ENCODE measurements at places on chromosomes 11 and 22. TPM values are rescaled to one million over a fixed set of nuclear protein-coding genes. Genes with fewer than 3 reads are reported as not detected.

FXYD2 gene
- polyA plus RNA-seq, result 0.43 TPM

GRCh38 chr11:44564166-44564565 lies 1.3 kb upstream of the CD82 start:
- no peak for DNase-seq

- no peak for DNase-seq
Measured at GRCh38 chr11:76638270-76639197, 32.0 kb downstream of the LRRC32 start.

DNA sequence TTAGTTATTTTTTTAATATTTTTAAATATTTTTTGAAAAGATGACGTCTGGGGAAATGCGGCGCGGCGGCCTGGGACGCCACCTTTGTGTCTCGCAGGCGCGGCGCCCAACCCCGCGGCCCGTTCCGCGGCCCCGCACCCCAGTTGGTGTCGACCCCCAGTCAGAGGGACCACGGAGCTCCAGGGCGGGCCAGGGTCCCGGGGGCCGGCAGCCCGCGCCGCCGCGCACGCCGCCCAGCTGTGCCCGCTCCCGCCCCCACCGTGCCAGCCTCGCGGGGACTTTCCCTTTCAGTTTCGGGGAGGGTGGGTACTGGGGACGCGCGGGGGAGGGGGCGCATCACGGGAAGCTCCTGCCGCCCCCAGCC lies 1.6 kb downstream of the CCND1 start:
- DNase-seq, result no peak

FAM180B gene
- not detected for polyA plus RNA-seq

GRCh38 chr11:66359662-66360087 lies 11.9 kb downstream of the SLC29A2 start:
- no peak for DNase-seq

DNA sequence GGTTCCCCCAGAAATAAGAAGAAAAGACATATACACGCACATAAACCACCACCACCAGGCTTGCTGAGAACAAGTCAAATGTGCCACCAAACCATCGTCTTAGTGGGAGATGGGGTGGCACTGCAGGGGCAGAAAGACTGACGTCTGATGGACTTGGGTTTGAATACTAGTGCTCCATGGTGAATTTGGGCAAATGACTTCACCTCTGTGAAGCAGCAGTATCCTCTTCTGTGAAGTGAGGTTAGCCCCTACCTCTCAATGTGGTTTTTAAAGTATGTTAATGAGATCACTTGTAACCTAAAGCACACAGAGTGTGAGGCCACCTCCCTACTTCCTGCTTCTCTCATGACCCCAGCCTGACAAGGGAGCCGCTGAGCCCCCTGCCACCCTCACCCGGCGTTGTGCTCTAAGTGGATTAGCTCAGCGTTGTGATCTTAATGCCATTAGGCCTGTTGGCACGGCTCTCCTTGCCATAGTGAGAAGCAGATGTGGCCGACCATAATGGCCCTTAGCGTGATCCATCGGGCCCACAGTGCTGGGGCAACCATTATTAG lies 14.4 kb downstream of the ZBTB16 start:
- no peak for DNase-seq

DNA sequence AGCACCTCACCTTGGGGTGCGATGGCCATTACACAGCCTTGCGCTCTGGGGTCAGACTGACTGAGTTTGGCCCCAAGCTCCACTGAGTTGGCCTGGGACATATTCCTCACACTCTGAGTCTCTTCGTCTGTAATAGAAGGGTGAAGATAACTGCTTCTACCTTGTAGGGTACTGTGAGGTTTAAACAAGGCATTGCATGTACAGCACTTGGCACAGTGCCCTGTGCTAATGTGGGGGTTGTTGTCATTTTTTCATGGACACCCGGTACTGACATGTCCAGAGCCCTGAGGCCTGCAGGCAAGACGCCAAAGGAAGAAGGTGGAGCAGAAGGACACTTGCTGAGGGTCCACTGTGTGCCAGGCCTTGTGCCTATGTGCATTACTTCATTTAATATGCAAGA lies 50.7 kb downstream of the OTOG start:
- DNase-seq, result no peak

DNA sequence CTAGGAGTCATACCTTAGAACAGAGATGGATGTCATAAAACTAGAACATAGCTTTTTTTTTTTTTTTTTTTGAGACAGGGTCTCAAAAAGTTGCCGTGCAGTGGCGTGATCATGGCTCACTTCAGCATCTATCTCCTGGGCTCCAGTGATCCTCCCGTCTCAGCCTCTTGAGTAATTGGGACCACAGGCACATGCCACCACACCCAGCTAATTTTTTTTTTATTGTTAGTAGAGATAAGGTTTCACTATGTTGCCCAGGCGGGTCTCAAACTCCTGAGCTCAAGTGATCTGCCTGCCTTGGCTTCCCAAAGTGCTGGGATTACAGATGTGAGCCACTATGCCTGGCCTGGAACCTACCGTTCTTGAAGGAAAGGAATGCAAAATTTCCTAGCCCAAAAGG lies 8.8 kb upstream of the CEP295 start:
- no peak for DNase-seq

P2RY2 gene
- 0.13 TPM for polyA plus RNA-seq

Measured in B cell (primary cell).